Skeletal muscle tissue (tissue), 5 donors: ENCODE measurements at places on chromosomes 4 and X. TPM values are rescaled to one million over a fixed set of nuclear protein-coding genes. Genes with fewer than 3 reads are reported as not detected.

Gene UGT2B10
- total RNA-seq: 0.52 TPM

Gene USP17L19
- total RNA-seq: not detected

Gene CFAP299
- 0.52 TPM for total RNA-seq

Gene XAGE1B
- total RNA-seq: not detected

Gene SLIT2
- 12.0 TPM for total RNA-seq

Gene SLC9B1
- 15.7 TPM for total RNA-seq

Gene FANCB
- total RNA-seq: 7.8 TPM
